Right lung (tissue), 10 donors: ENCODE measurements at places on chromosomes 11 and 22.
A peak's percentile ranks its signal among the peaks of the same experiment; 100 is the strongest.

DNA sequence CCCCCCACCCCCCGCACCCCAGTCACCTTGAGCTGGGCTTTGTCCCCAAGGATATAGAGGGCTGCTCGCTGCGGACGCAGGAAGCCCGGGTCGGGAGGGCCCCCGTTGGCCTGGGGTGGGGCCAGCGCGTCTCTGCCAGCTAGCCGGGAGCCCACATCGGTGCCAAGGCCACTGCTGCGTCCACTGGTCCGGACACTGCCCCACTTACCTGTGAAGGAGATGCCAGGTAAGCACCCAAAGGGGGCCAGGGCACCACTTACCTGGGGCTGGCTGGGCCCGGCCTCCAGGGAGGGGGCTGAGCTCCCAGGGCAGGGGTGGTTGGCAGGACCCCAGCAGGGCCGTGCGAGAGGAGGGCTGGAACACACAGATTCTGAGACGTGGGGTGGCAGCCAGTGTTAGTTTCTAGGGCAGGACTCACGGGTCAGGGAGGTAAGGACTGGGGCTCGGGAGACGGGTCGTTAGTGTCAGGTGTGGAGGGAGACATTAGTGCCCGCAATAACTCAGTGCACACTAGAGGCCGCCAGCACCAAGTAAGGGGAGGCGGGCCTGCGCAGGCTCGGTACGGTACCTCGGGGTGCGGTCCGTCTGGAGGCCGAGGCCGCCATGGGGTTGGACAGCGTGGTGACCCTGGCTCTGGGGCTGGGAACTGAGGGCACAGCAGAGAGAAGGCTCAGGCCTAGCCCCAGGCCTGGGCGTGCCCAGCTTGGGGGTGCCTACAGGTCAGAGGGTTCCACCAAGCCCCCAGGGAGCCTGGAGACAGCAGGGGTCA, 18.2 kb downstream of the SBF1 start:
- DNase-seq = no peak

- DNase-seq = no peak
Measured at GRCh38 chr22:35071784-35072183, 5.8 kb downstream of the ISX start.

GRCh38 chr22:20203552-20204201, 52.8 kb upstream of the CCDC188 start:
- no peak for DNase-seq

- no peak for DNase-seq
Measured at GRCh38 chr22:47107431-47107830, 345.0 kb downstream of the TBC1D22A start.

- DNase-seq = no peak
Measured at GRCh38 chr22:38073150-38074130, 10.5 kb downstream of the SLC16A8 start.

DNA sequence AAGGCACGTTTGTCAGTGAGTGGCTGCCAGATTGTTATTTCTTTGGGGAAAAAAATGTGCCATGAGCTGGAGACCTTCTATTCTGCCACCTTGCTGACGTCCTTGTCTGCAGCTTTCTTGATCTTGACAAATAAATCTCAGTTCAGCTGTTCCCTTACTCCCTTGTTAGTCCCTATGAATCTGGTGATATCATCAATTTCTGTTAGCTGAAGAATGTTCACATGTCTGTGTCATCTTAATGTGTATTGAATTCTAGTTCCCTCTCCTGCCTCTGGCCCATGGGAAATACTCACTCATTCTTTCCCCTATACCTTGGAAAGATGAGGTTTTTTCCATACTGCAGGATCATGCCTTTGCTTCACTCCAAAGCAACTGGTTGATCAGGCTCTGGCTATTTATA, 649.9 kb upstream of the API5 start:
- DNase-seq = no peak

GRCh38 chr11:45272701-45273100, 13.4 kb downstream of the SYT13 start:
- DNase-seq = no peak

- no peak for DNase-seq
Measured at GRCh38 chr11:61976420-61976800, 9.0 kb upstream of the FTH1 start.

DNA sequence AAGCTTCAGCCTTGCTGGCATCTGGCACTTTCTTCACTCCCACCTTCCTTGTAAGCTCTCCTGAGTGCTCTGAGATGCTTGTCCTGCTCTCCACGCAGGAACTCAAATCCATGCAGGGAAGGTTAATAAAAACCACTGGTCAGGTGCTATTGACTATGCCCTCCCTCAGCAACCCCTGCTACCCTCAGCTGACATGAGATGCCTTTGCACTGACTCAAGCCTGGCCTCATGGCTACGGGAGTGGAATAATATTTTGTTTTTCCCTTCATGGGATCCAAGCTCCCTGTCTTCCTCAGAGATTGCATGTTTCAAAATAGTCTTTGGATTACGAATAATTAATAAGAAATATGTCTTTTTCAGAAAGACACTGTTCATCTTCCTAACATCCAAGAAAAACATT, 31.7 kb upstream of the ABCC8 start:
- DNase-seq = no peak

DNA sequence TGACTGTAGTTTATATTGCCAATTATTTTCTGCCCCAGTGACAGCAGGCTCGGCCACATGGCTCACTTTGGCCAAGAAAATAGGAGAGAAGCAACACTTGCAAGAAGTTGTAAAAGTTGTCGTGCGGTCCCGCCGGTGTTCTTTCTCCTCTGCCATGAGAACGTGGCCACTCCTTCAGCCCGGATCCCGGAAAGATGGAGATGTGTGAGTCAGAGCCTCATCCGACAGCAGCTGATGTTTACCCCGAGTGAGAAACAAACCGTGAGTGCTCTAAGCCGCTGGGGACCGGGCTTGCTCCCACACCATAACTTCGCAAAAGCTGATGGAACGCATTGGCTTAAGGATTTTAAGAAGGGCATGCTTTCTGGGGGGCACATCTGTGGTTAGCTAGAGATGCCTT, 157.0 kb downstream of the CACNA1I start:
- DNase-seq = no peak

DNA sequence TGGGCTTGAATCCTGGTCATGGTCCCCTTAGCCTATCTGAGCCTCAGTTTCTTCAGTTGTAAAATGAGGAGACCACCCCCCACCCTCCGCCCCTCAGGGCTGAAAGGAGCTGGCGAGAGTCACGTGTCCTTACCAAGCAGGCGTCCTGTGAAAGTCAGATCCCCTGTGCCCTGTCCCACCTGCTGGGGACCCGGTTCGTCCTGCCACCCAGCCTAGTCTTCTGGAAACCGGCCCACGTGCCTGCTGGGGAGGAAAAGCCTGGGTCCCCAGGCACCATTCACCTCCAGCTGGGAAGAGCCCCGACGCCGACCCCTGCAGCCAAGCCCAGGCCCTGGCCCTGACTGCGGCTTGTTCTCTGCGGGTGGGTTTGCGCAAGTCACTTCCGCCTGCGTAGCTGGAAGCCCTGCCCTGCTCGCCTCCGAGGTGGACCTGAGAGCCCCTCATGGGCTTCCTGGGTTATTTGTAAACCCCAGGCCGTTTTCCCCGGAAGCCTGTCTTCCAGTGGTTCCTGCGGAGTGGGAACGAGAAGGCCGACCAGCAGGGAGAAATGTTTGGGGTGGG, 679 bp upstream of the SSH3 start:
- no peak for DNase-seq

DNA sequence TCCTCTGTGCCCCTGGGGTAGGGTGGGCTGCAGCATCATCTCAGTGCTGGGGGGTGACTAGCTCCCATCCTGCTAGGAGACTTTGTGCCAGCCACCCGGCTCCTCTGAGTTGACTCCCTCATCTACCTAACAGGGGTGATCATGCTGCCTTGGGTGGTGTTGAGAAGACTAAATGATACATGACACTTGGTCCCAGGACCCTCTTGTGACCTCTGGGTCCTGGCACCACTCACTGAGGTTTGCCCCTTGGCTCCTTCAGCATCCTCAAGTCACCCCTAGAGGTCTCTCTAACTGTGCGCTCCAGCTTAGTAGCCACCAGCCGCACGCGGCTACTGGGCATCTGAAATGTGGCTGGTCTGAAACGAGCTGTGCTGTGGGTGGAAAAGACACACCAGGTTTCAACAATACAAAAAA, 72.1 kb downstream of the LRRC32 start:
- DNase-seq = no peak

DNA sequence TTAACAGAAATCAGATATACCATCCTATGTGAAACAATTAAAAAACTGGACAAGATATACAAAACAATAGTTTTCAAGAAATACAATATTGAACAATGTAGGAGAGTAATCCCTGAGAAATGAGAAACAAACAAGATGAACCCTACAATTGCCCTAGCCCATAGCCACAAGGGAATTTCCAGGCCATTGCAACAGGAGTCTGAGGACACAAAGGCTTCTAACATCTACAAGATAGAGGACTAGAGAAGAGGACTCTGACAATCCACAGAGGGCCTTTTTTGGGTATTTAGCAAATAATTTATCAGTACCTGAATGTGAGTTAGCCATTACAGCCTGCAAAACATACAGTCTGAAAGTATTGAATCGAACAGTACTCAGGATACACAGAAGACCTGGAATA, 251.7 kb downstream of the GRM5 start:
- DNase-seq = no peak

- no peak for DNase-seq
Measured at GRCh38 chr11:104286129-104286528, 122.2 kb upstream of the PDGFD start.

- no peak for DNase-seq
Measured at GRCh38 chr11:69319255-69320106, 25.5 kb downstream of the MYEOV start.

- DNase-seq = no peak
Measured at GRCh38 chr11:64209563-64209843, 3.0 kb downstream of the FERMT3 start.

DNA sequence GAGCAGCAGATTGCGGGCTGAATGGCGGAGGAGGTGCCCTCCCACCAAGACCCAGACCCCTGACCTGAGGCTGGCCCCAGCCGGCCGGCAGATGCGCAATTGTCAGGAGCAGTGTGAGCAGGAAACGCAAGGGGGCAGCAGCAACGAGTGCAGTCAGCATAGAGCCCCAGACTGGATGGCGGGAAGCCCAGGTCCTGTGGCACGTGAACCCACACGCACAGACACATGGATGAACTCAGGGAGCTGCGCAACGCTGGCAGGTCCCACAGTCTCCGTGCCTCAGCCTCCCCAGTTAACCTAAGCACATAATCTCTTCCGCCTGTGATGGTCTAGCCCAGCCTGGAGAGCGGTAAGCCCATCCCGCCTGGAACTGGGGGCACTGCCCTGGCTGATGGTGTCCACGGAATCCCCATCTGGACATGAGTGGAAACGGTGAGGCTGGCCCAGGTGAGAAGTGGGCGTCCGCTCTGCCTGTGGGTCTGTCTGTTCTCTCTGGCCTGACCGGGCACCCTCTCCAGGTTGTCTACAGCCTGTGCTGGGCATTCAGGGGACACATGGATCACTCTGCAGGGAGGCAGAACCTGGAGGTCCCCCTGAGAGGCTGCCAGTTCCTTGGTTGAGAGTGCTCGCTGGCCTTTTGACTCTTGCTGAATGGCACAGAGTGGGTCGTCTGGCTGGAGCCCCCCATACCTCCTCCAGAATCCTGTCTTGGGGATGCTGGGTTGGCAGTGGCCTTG, 626 bp upstream of the TBX10 start:
- DNase-seq = no peak

- no peak for DNase-seq
Measured at GRCh38 chr11:41613326-41613725, 153.9 kb upstream of the LRRC4C start.

DNA sequence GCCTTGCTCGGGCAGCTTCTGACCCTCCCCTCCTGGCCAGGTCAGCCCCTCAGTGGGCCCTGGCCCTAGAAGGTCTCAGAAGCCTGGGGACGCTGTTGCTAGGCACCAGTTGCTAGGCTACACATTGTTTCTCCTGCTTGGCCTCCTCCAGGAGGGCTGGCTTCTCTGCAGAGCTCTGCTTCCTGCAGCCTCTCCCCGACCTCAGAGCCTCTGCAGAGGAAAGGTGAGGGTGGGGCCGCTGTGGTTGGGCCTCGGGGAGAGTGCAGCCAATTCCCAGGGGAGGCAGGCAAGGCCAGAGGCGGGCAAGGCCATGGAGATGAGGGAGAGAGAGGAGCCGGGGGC, 27.6 kb upstream of the LRRC10B start:
- DNase-seq = peak; percentile 33

DNA sequence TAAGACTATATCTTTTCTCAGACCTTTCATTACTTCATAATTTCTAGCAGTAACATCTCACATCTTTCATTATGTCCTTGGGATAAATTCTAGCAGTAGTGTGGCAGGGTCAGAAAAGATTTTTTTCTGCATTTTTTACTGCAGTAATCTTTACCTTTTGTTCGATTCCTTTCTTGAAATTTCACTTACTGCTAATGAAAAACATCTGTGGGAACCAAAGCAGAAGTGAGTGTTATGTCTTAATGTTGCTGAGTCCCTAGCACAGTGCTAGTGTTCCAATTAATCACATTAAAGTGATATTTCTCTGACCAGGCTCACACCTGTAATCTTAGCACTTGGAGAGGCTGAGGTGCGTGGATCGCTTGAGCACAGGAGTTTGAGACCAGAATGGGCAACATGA, 123.6 kb downstream of the EHF start:
- DNase-seq = no peak

DNA sequence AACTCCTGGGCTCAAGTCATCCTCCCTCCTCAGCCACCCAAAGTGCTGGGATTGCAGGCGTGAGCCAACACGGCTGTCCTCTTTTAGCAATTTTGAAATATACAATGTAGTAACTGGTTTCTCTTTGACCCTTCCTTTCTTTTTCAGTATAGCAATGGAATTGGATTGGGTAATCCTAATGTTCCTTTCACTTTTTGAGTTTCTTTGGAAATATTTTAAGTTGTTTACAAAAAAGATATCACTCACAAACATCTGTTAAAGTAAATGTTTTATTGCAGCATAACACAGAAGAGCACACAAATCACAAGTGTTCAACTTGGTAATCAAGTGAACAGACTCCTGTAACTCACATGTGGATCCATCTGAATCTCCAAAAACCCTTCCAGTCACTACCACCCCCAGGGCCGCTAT, 44.6 kb upstream of the EP300 start:
- peak; percentile 59 for DNase-seq

GRCh38 chr22:29224121-29224858, 18.6 kb downstream of the EMID1 start:
- peak; percentile 78 for DNase-seq

GRCh38 chr11:46240371-46240770, 37.1 kb upstream of the CREB3L1 start:
- no peak for DNase-seq

DNA sequence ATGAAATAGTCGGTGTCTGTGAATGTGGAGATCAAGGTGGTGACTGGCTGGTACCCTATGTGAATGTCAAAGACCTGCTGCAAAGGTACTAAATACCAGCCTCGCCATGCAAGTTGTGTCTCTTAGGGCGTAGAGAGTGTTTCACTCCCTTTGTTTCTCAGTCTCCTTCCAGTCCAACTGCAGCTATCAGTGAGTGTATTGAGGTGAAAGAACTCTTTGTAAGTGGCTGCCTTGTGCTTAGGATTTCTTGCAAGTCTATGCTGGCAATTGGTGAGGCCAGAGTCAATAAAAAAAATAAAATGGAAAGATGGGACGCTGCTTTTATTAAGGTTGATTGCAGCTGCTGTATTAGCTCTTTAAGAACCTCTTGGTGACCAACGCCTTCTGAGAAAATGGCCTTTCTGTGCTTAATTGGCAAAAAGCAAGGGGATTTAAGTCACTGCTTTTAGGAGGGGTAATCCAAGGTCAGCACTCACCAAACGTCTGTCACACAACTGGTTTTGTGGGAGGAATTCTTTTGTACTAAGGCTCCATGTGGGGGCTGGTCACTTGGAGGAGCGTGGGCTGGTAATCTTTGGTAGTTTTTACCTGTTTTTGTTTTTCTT, 95.1 kb downstream of the PARVA start:
- no peak for DNase-seq
